ENCODE measurements at places on chromosomes 11 and 22.

DNA sequence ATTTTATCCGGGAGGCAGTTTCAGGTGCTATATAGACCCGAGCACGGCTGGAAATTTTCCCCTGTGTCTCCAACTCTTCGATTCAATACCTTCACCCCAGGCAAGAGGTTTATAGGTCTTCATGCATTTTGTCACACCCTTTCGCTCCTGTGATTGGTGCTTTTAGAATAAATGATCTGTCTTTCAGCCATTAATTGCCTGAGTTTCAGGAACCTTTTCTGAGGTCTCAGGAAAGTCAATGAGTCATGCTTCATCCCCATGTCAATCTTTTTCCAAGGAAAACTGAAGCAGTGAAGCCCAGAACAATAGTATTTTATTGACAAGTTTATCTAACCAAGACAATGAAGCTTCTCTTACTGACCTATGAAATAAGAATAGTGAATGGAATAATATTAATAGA lies 29.9 kb downstream of the FAM181B start:
- DNase-seq: no peak

- no peak for DNase-seq
Observed at GRCh38 chr22:20183823-20184222, 33.0 kb upstream of the CCDC188 start.

GRCh38 chr11:135006800-135007199 lies 594.8 kb upstream of the B3GAT1 start:
- no peak for DNase-seq

- peak; percentile 43 for DNase-seq
Observed at GRCh38 chr22:37894939-37895670, 11.0 kb upstream of the MICALL1 start.

- no peak for DNase-seq
Observed at GRCh38 chr22:46518542-46519325, 18.7 kb downstream of the CELSR1 start.

- DNase-seq: no peak
Observed at GRCh38 chr22:42050641-42051180, 19.9 kb downstream of the NAGA start.

- DNase-seq: peak; percentile 4
Observed at GRCh38 chr11:127677660-127678425, 677.3 kb upstream of the KIRREL3 start.

- no peak for DNase-seq
Observed at GRCh38 chr11:126655807-126656128, 300.3 kb downstream of the ST3GAL4 start.

DNA sequence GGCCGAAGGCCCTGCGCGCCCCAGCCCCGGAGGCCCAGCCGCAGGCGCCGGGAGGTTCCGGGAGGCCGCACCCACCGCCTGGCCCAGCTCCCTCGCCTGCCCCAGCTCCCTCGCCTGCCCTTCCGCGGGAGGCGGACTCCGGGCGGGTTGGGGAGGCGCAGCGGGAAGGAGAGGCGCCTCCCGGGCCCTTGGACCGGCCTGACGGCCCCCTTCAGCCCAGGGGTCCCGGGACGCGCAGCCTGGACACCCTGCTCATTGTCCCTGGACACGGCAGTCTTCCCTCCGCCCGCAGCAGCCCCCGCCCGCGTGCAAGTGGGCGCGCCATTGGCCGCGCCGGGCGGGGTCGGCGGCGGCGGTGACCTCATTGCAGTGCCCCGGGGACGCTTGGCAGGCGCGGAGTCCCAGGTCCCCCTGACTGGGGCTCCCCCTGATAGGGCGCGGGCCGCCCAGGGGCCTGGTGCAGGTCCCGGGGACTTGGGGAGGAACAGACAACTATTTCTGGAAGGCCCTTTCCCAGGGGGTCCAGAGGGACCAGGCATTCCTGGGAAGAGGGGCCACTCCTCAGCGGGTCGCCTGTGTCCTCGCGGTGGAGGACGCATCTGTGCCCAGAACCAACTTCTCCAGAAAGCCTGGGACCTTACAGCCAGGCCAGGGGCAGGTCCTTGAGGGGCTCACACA lies 501 bp downstream of the CD151 start:
- no peak for DNase-seq

- no peak for DNase-seq
Observed at GRCh38 chr11:126809514-126810289, 190.9 kb downstream of the KIRREL3 start.

DNA sequence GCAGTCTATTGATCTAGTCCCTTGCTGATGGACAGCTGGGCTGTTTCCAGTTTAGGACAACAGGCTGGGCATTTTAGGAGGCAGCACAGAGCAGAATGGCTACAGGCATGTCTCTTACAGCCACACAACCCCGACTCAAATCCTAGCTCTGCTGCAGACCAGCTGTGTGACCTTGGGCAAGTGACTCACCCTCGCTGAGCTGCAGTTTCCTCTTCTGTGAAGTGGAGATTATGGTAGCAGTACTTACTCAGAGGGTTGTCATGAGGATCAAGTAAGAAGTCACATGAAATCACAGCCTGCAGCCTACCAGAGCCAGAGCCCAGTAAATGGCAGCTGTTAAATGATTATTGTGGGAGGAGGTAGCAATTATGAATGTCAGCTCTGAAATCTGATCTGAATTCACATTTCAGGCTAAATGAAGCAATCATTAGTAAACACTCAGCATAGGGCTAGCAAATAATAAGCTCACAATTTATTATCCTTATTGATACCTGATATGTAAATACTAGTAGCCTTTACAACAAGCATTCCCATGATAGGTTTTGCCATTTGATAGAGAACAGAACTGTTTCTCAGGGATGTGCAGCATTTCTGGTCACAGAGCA lies 58.9 kb downstream of the MYEOV start:
- DNase-seq: no peak

DNA sequence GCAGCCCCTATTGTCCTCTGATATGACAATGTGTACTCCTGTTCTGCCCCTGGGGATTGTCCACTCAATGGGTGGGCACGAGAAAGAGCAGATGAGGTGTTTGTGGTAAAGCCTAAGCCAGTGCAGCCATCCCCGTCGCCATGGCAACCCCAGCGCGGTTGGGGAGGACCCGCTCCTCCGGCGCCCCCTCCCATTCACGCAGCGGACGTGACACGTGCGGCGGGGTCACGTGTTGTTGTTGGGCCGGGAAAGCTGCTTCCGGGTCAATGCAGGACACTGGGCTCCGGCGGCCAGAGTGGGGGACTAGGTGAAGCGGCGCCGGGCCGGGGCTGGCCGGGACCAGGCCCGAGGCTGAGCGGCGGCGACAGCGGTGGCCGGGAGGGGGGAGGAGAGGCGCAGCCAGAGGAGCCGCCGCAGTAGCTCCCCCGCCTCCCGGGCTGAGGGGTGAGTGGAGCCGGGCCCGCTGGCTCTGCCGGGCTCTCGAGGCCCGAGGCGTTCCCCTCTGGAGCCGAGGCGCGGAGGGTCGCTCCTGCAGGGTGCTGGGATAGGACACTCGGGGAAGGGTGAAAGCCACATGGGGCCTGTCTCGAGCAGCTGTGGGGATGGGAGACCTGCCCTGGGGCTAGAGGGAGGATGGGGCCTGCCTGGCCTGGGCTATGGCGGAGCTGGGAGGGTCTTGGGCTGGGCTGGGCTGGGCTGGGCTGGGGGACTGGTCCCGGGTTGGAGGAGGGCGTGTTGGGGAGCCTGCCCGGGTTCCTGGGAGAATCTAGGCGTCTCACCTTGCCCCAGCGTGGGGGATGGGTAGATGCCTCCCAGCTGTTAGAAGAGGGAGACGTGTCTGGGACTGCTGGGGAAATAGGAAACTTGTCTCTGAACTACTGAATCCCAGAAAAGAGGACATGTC lies at the start of gene TBCEL:
TSS of gene TBCEL (plus strand) at position 255 of the 904 bp plus-strand sequence. CDS start 21,589 bp downstream, outside the sequence.
- peak; percentile 100 for DNase-seq

DNA sequence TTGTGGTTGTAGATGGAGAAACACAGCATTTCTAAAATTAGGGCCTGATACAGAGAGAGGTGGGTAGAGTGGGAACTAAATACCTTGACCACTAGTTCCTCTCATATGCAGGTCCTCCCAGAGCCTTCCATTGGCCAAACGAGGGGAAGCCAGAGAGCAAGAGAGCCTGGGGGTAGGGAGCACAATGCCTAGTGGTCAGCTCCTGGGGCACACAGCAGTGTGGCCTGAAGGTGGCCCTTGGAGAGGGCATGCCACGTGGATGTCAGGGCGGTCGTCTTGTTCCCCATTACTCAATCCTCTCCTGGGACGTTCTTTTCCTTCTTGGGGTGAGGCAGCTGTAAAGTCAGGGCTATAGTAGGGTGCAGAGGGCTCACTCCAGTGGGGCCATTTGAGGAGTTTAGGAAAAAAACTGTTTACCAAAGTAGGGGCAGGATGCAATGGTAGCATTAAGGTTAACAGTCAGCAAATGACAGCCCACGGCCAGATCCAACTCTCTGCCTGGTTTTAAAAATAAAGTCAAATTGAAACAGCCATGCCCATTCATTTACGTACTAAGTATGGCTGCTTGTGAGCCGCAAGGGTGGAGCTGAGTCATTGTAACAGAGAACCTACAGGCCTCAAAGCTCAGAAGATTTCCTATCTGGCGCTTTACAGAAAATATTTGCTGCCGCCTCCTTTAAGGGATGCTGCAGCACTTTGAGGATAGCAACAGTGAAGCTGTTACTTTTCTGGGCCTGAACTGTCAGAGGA lies 7.6 kb downstream of the MYO18B start:
- DNase-seq: no peak
